ENCODE measurements at places on chromosomes 4 and X. TPM values are rescaled to one million over a fixed set of nuclear protein-coding genes. Genes with fewer than 3 reads are reported as not detected.

Gene CXCR3
- total RNA-seq, result not detected

Gene ENPEP
- total RNA-seq, result 0.97 TPM

Gene ADGRG4
- not detected for total RNA-seq

Gene CLGN
- total RNA-seq, result not detected

Gene LUZP4
- total RNA-seq, result not detected

Gene SLC34A2
- not detected for total RNA-seq

Gene FAM9B
- total RNA-seq, result not detected

Gene AASDH
- total RNA-seq, result 7.9 TPM

Gene GSPT2
- total RNA-seq, result 4.5 TPM

Gene IQCM
- total RNA-seq, result not detected

Gene FGF2
- total RNA-seq, result 60.1 TPM

Gene SATL1
- total RNA-seq, result not detected

Gene CLIC2
- 0.54 TPM for total RNA-seq

Gene ART3
- total RNA-seq, result not detected

Gene PHKA1
- total RNA-seq, result 3.6 TPM

Gene PLAC1
- not detected for total RNA-seq

Gene BANK1
- 0.32 TPM for total RNA-seq

Gene TIGD2
- 5.2 TPM for total RNA-seq

Gene FRG1
- 25.9 TPM for total RNA-seq

Gene PPP2R2C
- total RNA-seq, result not detected

Gene UGT2B17
- not detected for total RNA-seq

Gene OPHN1
- 4.7 TPM for total RNA-seq

Gene SMARCA1
- total RNA-seq, result 31.1 TPM

Gene ZNF827
- total RNA-seq, result 7.5 TPM

Gene CYBB
- 0.36 TPM for total RNA-seq

Gene HAND2
- total RNA-seq, result 11.0 TPM

Gene FRMD7
- not detected for total RNA-seq

Gene CCDC149
- total RNA-seq, result 5.7 TPM

Gene VCX
- total RNA-seq, result not detected

Gene AFF2
- total RNA-seq, result 0.65 TPM

Gene GAGE12E
- total RNA-seq, result not detected

Gene ABLIM2
- total RNA-seq, result 0.32 TPM

Gene COX7B2
- not detected for total RNA-seq

Gene TEX13B
- total RNA-seq, result not detected

Gene ADH7
- total RNA-seq, result not detected

Gene TGIF2LX
- not detected for total RNA-seq

Gene THAP9
- 1.9 TPM for total RNA-seq

Gene DUSP21
- total RNA-seq, result not detected

Gene CLDN22
- total RNA-seq, result not detected

Gene CXCL5
- 3.6 TPM for total RNA-seq

Gene REPS2
- total RNA-seq, result 0.81 TPM

Gene GPR50
- not detected for total RNA-seq

Gene RNF150
- total RNA-seq, result 0.54 TPM
